ENCODE measurements at places on chromosomes 6 and 20.

DNA sequence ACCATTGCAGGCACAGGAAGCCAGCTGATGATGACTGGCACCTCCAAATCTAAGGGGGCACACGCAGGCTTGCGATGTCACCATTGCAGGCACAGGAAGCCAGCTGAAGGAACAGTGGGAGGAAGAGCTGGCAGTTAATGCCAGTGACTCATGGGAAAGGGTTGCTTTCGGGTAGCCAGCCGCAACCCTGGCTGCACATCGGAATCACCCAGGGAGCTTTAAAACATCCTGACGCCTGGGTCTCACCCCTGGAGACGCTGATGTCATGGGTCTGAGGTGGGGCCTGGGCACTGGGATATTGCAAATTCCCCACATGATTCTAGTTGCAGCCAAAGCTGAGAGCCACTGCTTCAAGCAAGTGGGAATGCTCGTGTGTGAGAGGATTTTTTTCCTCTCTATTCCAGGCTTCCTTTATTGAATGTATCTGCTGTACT is 16.1 kb upstream of the CCN6 start:
- peak; percentile 89 for DNase-seq

DNA sequence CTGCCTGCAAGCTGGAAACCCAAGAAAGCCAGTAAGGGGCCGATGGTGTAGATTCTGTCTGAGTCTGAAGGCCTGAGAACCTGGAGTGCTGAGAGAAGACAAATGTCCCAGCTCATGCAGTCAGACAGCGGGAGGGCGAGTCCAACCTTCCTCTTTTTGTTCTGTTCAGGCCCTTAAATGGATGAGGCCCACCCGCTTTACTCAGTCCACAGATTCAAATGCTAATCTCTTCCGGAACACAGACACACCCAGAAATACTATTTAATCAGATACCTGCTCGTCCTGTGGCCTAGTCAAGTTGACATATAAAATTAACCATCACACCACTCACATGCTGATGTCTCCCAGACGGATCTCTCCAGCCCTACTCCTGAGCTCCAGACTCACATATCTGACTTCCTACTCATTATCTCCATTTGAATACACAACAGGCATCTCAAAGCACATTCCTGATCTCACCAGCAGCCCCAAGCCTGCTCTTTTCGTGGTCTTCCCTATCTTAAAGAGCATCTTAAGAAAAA is 26.7 kb upstream of the SRC start:
- DNase-seq, result peak; percentile 46

GRCh38 chr20:48897305-48898010 is 24.1 kb upstream of the ARFGEF2 start:
- DNase-seq, result peak; percentile 89

GRCh38 chr20:64168381-64169090 is 4.3 kb downstream of the MYT1 start:
- no peak for DNase-seq

GRCh38 chr6:72363844-72364740 is 257.8 kb upstream of the KCNQ5 start:
- peak; percentile 94 for DNase-seq

- no peak for DNase-seq
These were observed 381 bp upstream of the PEX7 start for GRCh38 chr6:136822046-136822375.

- no peak for DNase-seq
These were observed 1.6 kb upstream of the BEND3 start for GRCh38 chr6:107116931-107117330.

GRCh38 chr20:57456116-57456515 is 64.9 kb downstream of the RBM38 start:
- no peak for DNase-seq

Measured in kidney glomerular epithelial cell (primary cell).